ENCODE measurements at places on chromosomes 3 and 15.
A peak's percentile ranks its signal among the peaks of the same experiment; 100 is the strongest.

GRCh38 chr15:100818927-100819326 lies 60.7 kb upstream of the ALDH1A3 start:
- no peak for DNase-seq

DNA sequence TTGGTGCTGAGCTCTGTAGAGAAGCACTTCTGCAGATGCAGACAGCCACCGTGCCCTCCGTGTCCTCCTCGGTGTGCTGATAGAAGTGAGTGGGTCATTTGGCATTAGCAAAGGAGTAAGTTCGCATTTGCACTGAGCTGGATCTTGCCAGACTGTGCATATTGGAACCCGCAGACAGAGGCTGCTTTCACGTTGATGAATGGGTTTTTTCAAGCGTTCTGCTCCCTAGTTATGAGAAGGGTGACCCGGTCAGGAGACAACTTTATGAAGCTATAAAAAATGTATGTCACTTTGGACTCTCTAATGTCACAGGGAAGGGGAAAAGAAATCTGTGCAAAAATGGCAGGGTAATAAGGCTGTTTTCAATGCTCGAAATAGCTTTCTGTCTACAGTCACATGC lies 739.4 kb downstream of the MCTP2 start:
- no peak for DNase-seq

DNA sequence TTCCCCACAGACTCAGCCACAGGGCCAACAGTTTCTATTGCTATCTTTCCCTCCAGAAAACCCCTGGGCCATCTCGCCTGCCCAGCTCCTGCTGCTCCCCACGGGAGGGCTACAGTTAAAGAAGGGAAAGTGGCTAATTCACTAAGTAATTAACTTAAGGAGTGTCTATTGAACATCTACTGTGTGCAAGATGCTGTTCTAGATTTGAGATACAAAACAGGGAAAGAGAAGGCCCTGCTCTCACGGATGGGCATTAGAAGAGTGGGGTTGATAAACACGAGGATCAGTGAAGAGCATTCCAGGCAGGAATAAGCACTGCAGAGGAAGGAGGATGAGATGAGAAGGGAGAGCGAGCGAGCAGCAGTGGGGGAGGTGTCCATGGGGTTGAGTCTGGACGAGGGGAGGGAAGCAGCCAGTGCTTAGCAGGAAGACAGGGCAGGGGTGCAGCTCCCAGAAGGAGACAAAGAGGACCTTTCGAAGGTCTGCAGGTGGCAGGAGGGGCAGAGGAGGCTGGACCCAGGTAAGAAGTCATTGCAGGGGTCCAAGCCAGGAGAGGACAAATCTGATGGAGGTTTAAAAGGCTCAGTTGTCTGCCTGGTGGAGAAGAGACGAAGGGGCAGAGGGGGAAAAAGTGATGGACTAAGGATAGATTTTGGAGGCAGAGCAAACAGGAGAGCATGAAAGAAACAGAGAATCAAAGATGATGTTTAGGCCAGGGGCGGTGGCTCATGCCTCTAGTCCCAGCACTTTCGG lies 64.7 kb downstream of the KLF15 start:
- DNase-seq = no peak

- no peak for DNase-seq
Measured at GRCh38 chr3:69998759-69999139, 784 bp upstream of the SAMMSON start.

DNA sequence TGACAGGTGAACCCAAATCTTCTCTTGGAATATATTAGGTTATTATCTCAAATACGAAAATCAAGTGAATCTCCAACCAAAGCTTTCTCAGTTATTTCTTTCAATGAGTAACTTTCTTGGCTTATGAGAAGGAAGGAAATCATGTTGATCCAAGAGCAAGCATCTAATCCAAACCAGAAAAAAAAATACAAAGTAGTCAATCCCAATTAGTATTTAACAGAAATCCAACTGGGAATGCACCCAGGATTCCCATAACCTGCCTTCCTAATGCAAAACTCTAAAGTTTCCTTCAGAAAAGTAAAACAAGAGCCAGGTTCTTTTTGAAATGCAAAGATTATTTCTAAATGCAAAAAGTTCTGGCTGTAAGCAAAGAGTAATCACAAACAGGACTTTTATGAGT lies 289.3 kb downstream of the SHOX2 start:
- no peak for DNase-seq

- no peak for DNase-seq
Measured at GRCh38 chr3:22836131-22836530, 367.0 kb upstream of the UBE2E2 start.

GRCh38 chr3:56823421-56823926 lies 21.7 kb upstream of the ARHGEF3 start:
- no peak for DNase-seq

- DNase-seq = no peak
Measured at GRCh38 chr15:51022206-51022605, 72.5 kb downstream of the TNFAIP8L3 start.

- DNase-seq = no peak
Measured at GRCh38 chr3:167776066-167776685, 40.7 kb downstream of the SERPINI1 start.

- DNase-seq = peak; percentile 22
Measured at GRCh38 chr15:20351448-20351971, 190.1 kb downstream of the GOLGA6L6 start.

- no peak for DNase-seq
Measured at GRCh38 chr15:63729115-63729884, 104.4 kb downstream of the HERC1 start.

- DNase-seq = no peak
Measured at GRCh38 chr3:49803465-49804140, 542 bp downstream of the INKA1 start.

DNA sequence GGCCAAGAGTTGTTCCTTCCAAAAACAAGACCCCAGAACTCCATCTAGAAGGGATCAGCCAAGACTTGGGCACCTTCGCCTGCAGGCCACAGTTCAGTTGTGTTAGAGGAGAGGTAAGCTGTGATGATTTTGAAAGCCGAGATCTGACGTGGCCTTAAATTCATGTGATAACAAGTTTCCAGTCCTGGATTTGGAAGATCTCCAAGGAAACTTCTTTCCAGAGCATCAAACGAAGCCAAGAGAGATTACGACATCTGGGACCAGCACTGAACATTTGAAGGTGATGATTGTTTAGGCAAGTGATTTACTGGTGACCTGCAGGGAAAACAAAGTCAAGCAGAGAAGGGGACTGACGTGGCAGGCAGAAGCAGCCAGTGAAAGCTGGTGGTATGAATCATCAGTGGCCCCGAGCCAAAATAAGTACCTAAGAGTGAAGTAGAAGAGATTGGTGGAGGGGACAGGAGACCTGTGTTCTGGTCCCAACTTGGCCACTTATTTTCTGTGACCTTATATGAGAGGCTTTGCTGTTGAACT lies 339.0 kb upstream of the PROK2 start:
- DNase-seq = no peak

DNA sequence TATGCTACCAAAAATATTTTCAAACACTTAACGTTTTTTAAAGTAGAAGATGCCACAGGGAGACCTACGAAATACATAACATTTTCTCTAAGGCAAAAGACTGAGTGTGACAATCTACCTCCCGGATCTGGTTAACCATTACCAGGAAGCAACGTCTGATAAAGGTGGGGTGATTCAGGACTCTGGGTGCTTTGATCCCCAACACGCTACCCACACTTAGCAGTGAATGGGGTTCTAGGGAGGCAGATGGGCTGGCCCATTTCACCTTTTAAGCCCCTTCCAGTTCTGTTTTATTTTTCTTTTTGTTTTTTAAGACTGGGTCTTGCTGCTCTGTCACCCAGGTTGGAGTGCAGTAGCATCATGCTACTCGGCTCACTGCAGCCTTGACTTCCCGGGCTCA lies 39.5 kb downstream of the EIF4E3 start:
- no peak for DNase-seq

DNA sequence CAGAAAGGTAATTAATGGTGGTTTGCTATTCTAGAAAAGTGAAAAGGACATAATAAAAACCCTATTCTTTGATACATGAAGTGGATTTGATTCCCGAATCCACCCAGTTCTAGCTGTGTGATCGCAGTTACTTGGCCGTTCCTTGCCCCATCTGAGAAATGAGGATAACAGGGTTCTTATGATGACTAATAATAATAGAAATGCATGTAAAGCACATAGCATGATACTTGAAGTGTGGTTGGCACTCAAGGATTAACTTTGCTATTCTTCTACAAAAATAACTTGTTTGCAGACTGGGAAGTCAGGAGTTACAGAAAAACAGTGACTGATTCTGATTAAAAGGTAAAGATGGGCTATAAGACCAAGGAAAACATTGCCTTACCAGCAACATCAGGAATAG lies 26.8 kb downstream of the PARL start:
- DNase-seq = no peak

DNA sequence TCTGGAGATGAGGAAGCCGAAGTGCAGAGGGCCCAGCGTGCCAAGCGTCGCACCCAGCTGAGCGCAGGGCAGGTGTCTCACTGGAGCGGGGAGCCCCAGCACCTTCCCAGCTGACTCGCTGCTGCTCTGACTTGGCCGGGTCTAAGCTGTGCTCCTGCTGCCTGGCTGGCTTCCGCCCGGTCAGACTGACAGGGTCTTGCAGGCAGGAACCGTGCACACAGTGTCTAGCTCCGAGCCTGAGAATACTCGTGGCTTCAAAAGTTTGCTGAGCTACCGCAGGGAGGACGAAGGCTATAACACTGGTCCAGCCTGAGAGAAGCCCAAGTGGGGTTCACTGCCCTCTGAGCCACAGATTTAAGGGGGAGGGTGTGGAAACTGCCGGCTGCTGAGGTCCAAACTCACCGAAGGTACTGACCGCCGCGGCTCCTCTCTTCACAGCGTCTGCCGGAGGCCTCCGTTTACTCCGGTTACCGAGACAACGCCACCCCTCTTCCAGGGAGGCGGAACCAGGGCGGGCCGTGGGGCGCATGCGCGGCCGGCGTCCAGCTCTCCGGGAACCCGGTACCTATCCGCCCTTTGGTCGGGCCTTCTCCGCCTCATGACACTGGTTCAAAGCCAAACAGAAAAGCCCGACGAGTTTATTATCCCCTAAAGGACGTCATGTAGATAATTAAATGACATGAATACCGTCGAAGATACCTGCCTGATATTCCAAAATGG lies at the start of gene CFAP44:
Gene CFAP44 (minus strand): TSS at position 443 of the 720 bp plus-strand sequence. CDS start 7,829 bp downstream, outside the sequence.
- peak; percentile 33 for DNase-seq

- DNase-seq = no peak
Measured at GRCh38 chr15:70036585-70037291, 61.0 kb downstream of the TLE3 start.

DNA sequence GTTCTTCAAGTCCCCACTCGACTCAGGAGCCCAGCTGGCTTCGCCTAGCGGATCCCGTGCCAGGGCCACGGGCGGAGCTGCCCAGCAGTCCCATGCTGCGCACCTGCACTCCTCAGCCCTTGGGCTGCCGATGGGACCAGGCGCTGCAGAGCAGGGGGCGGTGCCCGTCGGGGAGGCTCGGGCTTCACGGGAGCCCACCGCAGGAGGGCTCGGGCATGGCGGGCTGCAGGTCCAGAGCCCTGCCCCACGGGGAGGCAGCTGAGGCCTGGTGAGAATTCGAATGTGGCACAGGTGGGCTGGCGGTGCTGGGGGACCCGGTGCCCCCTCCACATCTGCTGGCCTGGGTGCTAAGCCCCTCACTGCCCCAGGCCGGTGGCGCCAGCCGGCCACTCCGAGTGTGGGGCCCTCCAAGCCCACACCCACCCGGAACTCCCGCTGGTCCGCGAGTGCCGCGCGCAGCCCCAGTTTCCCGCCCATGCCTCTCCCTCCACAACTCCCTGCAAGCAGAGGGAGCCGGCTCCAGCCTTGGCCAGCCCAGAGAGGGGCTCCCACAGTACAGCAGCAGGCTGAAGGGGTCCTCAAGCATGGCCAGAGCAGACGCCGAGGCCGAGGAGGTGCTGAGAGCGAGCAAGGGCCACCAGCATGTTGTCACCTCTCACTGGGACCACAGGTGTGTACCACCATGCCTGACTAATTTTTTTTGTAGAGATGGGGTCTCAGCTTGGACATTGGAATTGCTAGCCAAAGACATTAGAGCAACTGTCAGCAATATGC lies 17.0 kb downstream of the RAB7A start:
- no peak for DNase-seq

DNA sequence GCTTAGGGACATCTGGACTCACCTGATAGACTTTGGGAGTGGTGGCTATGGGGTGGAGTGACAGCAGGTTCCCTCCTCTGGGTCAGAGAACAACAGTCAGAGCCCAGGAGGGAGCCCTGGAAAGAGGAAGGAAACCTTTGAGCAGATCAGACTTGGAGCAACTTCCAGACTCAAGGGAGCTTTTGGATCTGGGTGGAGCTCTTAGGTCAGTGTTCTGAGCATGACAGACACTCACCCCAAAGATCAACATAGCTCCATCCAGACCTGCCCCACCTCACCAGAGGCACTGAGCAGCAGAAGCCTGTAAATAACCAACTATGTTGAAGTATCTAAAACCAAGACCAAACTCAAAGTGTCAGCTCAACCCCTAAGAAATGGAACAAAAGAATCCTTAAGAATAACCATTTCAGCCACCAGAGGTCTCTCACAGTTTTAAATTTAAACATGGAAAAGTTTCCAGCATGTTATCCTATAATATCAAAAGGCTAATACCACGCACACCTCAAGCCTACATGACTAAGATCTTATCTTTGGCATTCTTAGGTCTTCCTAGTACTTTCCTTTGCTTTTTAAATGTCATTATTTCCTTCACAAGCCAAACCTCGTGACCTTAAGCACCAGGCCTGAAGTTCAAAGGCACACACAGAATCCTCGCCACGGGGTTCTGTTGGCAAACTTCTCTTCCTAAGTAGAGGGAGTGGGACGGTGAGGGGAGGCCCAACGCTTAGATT lies 56.4 kb downstream of the UMPS start:
- no peak for DNase-seq

- DNase-seq = no peak
Measured at GRCh38 chr15:98321896-98322295, 326.4 kb upstream of the IGF1R start.

GRCh38 chr3:71152039-71152891 lies 431.3 kb downstream of the FOXP1 start:
- DNase-seq = no peak

GRCh38 chr15:65069179-65069578 lies 1.4 kb upstream of the RASL12 start:
- no peak for DNase-seq

DNA sequence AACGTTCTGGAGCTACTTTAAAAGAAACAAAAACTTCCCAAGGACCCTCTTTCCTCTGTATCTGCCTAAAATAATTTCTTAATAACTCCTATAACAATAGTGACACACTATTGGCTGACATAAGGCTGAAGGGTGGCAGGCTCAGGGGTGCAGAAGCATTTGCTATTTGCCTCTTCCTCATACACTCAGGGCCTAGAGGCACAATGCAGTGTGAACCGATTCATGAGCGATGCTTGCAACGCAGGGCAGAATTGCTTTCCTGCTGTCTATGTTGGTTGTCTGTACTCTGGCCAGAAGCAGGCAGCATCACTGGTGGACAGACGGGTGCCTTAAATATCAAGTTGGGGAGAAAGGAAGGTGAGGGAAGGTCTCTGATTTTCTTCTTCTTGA lies 157.4 kb downstream of the AGBL1 start:
- no peak for DNase-seq

DNA sequence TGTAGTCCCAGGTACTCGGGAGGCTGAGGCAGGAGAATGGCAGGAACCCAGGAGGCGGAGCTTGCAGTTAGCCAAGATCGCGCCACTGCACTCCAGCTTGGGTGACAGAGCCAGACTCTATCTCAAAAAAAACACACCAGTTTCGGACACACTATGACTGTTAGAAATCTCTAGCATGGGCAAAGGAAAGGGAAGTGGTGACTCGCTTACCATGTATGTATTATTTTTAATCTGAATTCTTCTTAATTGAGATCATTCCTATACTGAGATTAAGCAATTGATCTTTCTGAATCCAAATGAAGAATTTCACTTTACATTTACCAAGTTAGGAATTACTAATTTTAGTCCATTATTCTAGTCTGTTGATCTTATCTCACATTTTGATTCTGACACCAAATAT lies 459.2 kb upstream of the ALCAM start:
- DNase-seq = no peak

Data from omental fat pad (tissue), 4 donors.